ENCODE measurements at places on chromosomes 11 and 22. TPM values are rescaled to one million over a fixed set of nuclear protein-coding genes. Genes with fewer than 3 reads are reported as not detected.

RAB38 gene
- 0.44 TPM for total RNA-seq

ZP1 gene
- not detected for total RNA-seq

GRCh38 chr22:47192651-47193437, 430.4 kb downstream of the TBC1D22A start:
- DNase-seq: no peak
- H3K4me3 ChIP-seq: no peak overlapping the region
- H3K4me1 ChIP-seq: no peaks in the 10 kb centered on the region
- peaks cover 12% of the 10 kb centered on the region for H3K27me3 ChIP-seq
- no peak overlapping the region for H3K27ac ChIP-seq
- H3K36me3 ChIP-seq: no peaks in the 10 kb centered on the region

SCT gene
- not detected for total RNA-seq

FGF3 gene
- total RNA-seq: not detected

DNA sequence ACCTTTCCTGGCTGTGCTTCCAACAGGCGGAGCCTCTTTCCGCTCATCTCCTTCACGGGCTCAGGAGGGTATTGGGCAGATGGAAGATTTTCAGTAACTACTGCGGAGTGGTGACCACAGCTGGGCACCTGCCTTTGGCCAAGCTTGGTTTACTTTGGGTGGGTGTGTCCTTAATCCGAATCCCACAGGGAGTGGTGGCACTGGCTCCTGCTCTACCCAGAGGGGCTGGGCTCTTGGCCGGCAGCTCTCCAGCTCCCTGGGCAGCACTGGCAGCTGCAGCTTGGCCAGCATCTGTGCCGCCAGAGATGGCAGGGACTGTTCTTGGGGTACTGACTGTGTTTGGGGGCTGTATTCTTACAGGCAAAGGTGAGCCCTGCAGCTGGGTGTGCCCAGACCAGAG, 29.8 kb downstream of the BID start:
- H3K36me3 ChIP-seq: peaks cover under 1% of the 10 kb centered on the region
- no peaks in the 10 kb centered on the region for H3K27me3 ChIP-seq
- H3K4me1 ChIP-seq: peaks cover 23% of the 10 kb centered on the region
- no peak overlapping the region for H3K4me3 ChIP-seq
- no peak for DNase-seq
- H3K27ac ChIP-seq: peak overlapping the region; percentile 42

DNA sequence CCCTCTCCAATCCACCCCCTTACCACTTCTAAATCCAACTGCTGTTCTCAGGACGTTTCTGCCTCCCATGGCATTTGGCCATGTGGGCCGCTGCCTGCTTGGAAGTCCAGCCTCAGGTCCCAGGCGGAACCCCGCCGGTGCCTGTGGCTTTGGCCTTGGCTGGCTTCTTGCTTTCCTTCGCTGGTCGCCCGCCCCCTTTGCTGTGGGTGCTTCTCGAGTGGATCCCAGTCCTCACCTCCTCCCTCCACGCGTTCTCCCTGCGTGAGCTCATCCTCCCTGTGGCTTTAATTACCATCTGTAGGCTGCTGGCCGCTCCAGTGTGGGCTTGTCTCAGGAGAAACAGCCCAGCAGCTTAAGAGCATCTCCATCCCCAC, 111.7 kb downstream of the NECTIN1 start:
- no peaks in the 10 kb centered on the region for H3K4me1 ChIP-seq
- no peak overlapping the region for H3K4me3 ChIP-seq
- H3K27ac ChIP-seq: no peak overlapping the region
- H3K36me3 ChIP-seq: no peaks in the 10 kb centered on the region

DNA sequence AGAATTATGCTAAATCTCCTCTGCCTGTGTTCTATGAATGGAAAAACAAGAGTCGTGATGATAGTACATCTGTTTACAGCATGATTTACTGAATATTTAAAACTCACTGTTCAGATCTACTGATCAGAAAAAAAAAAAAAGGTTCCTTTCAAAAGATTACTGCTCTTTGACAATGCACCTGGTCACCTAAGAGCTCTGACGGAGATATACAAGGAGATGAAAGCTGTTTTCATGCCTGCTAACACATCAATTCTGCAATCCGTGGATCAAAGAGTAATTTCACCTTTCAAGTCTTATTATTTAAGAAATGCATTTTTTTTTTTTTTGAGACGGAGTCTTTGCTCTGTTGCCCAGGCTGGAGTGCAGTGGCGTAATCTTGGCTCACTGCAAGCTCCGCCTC, 30.7 kb downstream of the CLTCL1 start:
- peaks cover 16% of the 10 kb centered on the region for H3K4me1 ChIP-seq
- no peaks in the 10 kb centered on the region for H3K27me3 ChIP-seq
- H3K4me3 ChIP-seq: no peak overlapping the region
- H3K36me3 ChIP-seq: peaks cover 3% of the 10 kb centered on the region

TP53AIP1 gene
- total RNA-seq: not detected

NAALADL1 gene
- 4.8 TPM for total RNA-seq

DNA sequence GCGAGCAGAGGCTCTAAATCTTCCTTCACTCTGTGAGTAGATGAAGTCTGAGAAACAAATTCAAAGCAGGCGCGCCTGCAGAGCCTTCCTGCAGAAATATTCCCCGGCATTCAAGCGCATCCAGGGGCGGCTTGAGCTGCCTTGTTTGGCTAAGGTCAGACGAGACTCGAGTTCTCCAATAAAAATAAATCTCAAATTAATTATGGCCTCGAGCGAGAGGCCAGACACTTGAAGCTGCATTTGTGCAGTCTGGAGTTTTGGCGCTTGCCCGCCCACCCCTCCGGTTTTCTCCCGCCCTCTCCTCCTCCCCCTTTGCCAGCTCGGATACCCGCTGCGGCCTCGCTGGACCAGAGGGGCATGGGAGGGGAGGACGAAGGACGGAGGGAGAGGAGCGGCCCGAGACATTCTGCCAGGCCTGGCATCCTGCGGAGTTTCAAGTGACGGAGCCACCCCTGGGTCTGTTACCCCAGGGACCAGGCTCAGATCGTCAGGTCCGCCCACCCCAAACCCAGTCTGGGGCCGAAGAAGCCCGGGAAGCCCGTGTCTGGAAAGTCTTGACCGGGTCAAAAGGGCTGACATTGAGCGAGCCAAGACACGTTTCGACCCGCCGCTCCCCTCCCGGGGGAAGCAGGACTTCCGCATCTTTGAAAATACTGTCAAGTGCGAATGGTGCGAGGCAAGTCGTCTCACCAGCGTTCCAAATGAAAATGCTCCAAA, 3.8 kb upstream of the FLI1 start:
- H3K4me3 ChIP-seq: peak overlapping the region; percentile 84
- peak overlapping the region; percentile 95 for H3K27ac ChIP-seq
- peaks cover 92% of the 10 kb centered on the region for H3K4me1 ChIP-seq
- H3K36me3 ChIP-seq: no peaks in the 10 kb centered on the region
- peaks cover 97% of the 10 kb centered on the region for H3K27me3 ChIP-seq

EIF3D gene
- total RNA-seq: 75.4 TPM

PKNOX2 gene
- total RNA-seq: 6.2 TPM

NLRP14 gene
- not detected for total RNA-seq

- DNase-seq: no peak
- H3K27ac ChIP-seq: no peak overlapping the region
These were observed 47.8 kb downstream of the BTBD10 start for GRCh38 chr11:13415201-13415600.

DNA sequence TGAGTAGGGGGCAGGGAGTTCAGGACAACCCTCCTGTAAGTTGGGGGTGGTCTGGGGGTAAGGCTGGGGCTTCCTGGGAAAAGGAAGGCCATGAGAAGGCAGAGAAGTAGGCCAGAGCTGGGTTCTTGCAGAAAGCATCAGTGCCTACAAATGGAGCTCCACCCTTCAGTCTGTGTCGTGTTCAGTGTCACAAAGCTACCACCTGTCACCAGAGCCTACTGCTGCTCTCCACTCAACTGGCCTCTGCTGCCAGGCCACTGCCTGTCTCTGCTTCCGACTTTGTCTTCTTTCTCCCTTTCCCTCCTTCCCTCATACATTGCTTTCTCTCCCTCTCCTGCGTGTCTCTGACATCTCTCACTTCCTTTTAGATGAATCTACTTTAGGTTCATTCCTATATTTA, 3.4 kb upstream of the WBP2NL start:
- peaks cover 9% of the 10 kb centered on the region for H3K4me1 ChIP-seq
- H3K4me3 ChIP-seq: no peak overlapping the region
- H3K27ac ChIP-seq: no peak overlapping the region
- no peaks in the 10 kb centered on the region for H3K36me3 ChIP-seq
- DNase-seq: no peak
- H3K27me3 ChIP-seq: peaks cover 32% of the 10 kb centered on the region

GRCh38 chr22:36134182-36134581, 26.4 kb downstream of the APOL3 start:
- no peak overlapping the region for H3K27ac ChIP-seq
- no peaks in the 10 kb centered on the region for H3K4me1 ChIP-seq
- no peaks in the 10 kb centered on the region for H3K36me3 ChIP-seq
- no peak for DNase-seq
